Activated CD4-positive, alpha-beta T cell treated with anti-CD3 and anti-CD28 coated beads, Interleukin-2, amount 50 U/mL, for 1 hour (primary cell): ENCODE measurements at places on chromosomes 13 and 19.
A peak's percentile ranks its signal among the peaks of the same experiment; 100 is the strongest.

DNA sequence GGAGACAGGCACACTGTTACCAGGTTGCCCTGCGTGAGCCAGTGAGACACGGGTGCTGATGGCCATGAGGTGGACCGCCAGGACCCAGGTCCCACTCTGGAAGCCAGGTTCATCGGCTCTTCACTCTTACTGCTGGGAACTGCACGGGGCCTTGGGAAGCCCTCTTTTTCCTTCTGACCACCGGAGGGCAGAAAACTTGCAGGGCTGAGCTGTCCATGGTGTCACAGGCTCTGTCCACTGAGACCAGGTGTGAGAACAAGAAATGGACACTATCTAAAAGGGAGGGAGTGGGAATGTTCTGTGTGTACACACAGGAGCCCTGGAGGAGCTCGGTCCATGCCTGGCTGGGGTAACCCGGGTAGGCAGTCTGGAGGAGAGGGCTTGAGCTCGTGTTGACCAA lies 93.4 kb downstream of the UQCRFS1 start:
- DNase-seq: no peak

- no peak for DNase-seq
These were observed 306.1 kb downstream of the DCT start for GRCh38 chr13:94173312-94173854.

- peak; percentile 44 for DNase-seq
These were observed 17.8 kb upstream of the ADGRE5 start for GRCh38 chr19:14363183-14364097.

DNA sequence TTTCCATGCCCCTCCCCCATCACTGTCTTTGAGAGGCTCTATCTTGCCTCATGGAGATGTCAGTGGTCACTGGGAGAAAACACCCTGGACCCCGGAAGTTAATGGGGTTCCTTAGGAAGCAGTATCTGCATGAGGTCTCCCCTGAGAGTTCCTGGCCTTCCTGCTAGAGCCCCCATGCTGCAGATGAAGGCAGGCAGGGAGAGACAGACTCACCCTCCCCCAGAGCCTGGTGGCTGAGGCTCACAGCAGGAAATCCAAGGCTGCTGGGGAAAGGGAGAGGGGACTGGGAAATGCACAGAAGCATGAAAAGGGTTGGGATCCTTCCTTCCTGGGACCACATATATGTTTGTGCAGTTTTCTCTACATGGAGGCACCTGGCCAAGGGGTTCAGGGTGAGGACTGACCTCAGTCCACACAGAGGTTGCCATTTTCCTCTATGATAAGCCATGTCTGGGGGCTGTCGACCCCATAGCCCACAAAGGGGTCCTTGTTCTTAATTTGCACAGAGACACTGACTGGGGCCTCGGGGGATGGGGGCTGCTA lies 95.4 kb downstream of the RNASEH2B start:
- no peak for DNase-seq

- no peak for DNase-seq
These were observed 19.8 kb upstream of the NAA16 start for GRCh38 chr13:41291246-41291645.

DNA sequence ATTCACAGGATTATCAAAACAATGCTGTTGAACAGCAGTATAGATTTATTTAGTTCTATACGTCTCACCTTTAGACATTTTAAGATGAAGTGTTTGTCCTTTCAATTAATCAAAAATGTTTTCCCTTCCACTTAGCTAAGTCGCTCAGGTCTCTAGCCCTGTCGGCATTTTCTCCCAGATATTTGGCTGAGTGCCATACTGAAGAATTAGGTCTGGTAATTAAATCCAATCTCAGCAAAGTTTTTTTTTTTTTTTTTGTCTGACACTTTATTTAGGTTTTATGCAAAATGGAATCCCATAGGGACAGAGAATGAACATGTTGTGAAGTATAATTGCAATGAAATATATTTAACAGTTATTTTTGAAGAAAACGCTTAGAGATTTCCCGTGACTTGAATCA lies 44.1 kb downstream of the RFC3 start:
- no peak for DNase-seq

- no peak for DNase-seq
These were observed 16.0 kb downstream of the ZNF582 start for GRCh38 chr19:56377105-56377924.
